ENCODE measurements at places on chromosomes 5 and 9.

- DNase-seq = no peak
Observed at GRCh38 chr5:137336565-137337120, 162.5 kb downstream of the SPOCK1 start.

DNA sequence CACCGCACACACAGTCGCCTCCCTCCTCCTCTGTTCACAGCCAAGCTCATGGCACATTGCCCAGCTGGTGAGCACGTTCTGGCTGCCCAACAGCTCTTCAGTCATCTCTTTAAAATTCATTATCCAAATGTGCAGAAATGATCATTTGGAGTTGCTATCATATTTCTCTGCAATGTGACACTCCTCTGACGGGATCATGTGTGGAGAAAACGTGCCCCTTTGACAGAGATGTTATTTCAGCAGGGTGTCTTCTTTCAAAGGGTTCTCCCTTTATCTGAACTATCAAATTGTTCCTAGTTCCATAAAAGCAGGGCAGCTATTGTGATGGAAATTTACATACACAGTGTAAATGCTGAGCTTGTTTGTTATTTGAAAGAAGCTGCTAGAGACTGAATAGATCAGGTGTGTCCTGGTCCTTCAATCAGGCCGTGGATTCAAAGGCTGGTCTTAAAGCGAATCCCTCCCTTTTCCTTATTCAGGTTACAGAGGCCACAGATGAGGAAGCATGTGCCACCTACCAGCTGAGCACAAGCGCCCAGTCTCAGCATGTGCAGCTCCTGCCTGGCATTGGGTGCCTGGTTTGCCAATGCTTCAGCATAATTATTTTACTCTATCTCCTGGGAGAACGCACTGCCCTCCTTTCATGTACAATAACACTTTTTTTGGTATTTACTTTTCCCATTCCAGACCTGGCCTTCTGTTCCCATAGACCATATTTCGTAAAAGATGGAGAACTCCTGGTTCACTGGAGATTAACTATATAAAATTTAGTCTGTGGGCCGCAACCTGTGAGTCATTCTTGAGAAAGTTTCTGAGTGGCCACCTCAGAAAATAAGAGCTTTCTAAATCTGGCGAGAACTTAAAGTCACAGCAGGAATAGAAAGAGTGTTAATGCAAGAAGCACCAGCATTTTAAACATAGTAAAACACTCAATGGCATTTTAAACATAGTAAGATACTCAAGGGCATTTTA is 433.7 kb downstream of the ENC1 start:
- no peak for DNase-seq

GRCh38 chr9:134178768-134179551 is 14.6 kb upstream of the RNU6ATAC start:
- no peak for DNase-seq

DNA sequence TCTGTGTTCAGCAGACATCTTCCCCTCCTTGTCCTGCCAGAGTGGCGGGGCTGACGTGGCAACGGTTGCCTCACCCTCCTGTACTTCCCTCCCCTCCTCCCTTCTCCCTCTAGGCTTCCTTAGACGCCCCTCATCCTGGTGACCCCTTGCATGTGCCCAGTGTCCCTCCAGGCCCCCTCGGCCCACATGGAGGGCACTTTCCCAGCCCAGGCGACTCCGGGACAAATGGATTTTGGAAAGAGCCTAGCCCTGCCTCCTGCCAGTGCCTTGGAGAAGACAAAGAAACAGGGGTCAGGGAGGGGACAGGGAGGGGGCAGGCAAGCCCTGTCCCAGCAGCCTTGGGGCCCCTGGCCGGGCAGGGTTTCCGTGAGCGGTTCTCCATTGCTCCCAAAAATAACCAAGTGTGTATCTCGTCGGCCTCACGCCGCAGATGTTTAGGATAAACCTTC is 38.3 kb upstream of the NEURL1B start:
- DNase-seq = peak; percentile 54

DNA sequence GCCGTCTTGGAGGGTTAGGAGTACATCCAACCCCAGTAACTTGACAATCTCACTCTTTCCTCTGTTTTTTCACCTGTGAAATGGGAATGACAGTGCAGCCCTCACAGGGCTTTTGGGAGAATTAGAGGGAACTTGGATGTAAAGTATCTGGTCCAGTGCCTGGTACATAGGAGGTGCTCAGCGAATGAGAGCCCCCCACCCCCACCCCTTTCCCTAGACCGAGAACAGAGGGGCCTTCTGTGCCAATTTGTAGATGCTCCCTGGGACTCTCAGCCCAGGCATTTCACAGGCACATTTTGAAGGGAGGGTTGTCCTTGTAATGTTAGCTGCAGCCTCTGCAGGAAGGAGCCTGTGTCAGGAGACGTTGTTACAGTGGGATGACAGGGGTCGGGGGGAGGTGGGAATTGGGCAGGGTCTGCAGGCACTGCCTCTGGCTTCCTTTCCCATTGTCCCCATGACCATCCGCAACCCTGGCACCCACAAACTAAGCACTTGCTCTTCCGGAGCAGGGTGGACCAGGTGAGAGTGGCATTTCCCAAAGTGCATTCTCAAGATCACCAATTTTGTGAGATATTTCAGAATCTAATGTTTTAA is 47.0 kb downstream of the AMBP start:
- no peak for DNase-seq

DNA sequence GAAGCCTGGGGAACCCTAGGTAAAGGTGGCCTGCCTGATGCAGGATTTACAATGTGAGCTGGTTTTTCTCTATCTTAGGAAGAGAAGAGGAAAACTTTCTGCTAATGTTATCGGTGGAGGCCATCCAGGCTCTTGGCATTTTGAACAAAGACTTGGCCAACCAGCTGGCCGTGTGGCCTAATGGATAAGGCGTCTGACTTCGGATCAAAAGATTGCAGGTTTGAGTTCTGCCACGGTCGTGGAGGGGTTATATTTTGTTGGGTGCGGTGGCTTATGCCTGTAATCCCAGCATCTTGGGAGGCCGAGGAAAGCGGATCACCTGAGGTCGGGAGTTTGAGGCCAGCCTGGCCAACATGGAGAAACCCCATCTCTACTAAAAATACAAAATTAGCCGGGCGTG is 9.6 kb downstream of the C9orf152 start:
- DNase-seq = no peak

Data from natural killer cell treated with Interleukin-12 subunit alpha and Interleukin-12 subunit beta and Interleukin-15 and Interleukin-18, amount 100 ng/mL, for 72 hours (primary cell).